ENCODE measurements at places on chromosomes 12 and 14.
A peak's percentile ranks its signal among the peaks of the same experiment; 100 is the strongest.

DNA sequence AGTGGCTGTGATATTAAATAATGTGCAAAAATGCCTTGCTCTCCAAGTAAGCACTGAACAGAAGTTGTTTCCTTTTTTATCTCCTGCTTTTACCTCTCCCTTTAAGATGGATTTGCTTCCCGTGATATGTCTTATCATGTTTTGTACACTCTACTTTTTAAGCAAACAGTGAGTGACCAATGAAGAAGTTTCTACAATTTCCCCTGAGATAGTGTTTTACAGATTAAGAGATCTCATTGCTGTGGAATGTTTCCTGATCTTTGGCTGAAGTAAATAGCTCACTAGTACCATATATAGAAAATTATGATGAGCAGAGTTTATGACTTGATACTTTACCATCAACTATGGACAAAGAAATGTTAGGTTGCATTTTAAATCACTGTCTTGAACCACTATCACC, 184.8 kb upstream of the PDE3A start:
- no peak for DNase-seq

DNA sequence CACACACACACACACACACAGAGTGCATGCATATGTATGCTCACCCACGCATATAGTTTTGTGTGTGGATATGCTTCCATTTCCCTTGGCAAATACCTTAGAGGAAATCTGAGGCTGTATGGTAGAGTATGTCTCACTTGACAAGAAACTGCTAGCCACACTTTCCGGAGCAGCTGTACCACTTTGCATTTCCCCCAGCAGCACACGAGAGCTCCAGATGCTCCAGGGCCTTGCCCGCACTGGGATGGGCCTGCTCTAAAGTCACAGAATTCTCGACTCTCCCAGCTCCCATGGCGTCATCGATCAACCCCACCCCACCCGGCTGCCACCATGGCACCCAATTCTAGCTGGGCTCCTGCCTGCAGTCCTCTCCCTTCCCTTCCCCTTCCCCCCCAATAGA, 21.9 kb downstream of the CLMN start:
- DNase-seq, result no peak

- DNase-seq, result no peak
Measured at GRCh38 chr14:72616811-72617210, 277.1 kb downstream of the DPF3 start.

- peak; percentile 89 for DNase-seq
Measured at GRCh38 chr14:61620130-61620946, 75.0 kb upstream of the HIF1A start.

DNA sequence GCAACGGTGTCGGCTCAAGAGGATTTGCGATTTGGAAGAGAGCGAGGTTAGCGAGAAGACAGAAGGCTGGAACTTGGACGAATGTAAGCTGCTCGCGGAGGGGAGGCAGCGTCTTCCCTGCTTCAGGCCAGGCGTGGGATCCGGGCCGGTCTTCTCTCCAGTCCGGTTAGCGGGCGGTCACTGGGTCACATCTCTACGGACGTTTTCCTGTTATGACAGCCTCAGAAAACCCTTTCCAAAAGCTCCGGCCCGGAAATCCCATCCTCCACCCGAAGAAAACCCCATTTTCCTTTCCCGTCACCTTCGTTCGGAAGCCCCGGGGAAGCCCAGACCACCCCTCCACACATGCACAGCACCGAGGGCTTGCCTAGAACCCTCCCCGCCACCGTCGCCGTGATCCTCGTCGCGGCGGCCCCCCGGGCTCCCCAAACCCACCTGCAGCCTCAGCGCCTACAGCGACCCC, 268 bp downstream of the NDUFB1 start:
- DNase-seq, result no peak

- DNase-seq, result no peak
Measured at GRCh38 chr12:117762143-117762542, 206.6 kb downstream of the KSR2 start.

- no peak for DNase-seq
Measured at GRCh38 chr14:41899416-41899815, 292.7 kb downstream of the LRFN5 start.

DNA sequence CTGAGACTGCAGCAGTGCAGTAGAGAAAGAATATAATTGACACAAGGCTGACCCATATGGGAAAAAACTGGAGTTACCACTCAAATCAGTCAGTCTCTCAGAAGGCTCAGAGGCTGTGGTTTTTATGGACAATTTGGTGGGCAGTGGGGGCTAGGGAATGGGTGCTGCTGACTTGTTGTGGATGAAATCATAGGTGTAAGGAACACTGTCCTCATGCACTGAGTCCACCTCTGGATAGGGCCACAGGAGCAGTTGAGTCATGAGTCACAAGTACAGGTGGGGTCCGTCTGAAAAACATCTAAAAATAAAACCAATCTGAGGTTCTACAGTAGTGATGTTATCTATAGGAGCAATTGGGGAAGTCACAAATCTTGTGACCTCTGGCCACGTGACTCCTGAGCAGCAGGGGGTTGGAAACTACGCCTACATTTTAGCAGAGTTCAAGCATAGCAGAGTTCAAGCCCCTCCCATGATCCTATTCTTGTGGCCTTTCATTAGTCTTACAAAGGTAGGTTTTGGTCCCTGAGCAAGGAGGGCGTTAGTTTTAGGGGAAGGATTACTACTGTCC, 18.1 kb upstream of the SGPP1 start:
- DNase-seq, result no peak

GRCh38 chr12:62196146-62196545, 64.1 kb upstream of the USP15 start:
- DNase-seq, result no peak

DNA sequence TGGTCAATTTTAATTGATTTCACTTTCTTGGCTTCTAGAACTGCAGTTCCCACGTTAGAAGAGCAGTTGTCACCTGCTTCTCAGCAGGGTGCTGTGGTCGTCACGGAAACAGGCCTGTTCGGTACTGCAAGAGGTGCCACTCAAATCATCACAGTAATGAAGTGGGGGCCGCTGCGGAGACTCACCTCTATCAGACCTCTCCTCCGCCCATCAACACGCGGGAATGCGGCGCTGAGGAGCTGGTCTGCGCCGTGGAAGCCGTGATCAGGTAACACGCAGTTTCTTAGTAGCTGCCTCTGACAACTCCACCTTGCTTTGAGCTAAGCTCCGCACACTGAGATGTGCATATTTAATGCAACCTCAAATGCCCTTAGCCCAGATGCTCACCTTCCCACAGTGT, 107.2 kb downstream of the UNC79 start:
- no peak for DNase-seq

- DNase-seq, result no peak
Measured at GRCh38 chr12:65696227-65696626, 128.1 kb upstream of the HMGA2 start.

GRCh38 chr12:39239490-39240486, 203.1 kb downstream of the KIF21A start:
- no peak for DNase-seq

- no peak for DNase-seq
Measured at GRCh38 chr12:89217472-89217871, 134.8 kb downstream of the DUSP6 start.

DNA sequence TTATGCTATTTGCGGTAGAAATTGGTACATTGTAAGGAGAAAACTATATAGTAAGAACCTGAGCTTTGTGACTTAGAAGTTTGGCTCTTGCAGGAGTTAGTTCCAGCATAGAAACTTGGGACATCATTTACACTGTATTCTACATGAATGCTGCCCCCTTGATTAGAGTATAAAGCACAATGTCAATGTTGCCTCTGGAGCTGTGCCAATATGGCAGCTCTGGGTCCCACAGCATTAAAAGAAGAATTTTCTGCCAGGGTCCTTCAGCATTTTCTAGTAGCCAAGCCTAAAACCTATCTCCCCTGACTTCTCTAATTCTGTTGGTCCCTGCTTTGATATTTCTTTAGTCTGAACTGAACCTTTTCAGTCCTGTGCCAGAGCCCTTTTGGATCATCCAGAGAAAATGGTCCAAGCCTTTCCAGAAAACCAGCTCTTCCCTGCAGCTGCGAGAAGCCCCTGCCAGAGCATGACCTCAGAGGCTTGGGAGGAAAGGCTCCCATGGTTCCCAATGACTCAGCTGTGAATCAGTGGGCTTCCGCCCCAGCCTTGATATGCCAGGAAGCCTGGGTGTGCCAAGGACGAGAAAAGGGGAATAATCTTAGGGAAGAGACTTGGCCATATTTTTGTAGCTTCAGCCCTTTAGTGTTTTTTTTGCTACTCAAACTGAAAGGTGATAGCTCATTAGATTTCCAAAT, 43.2 kb downstream of the PLEKHG7 start:
- DNase-seq, result peak; percentile 61

DNA sequence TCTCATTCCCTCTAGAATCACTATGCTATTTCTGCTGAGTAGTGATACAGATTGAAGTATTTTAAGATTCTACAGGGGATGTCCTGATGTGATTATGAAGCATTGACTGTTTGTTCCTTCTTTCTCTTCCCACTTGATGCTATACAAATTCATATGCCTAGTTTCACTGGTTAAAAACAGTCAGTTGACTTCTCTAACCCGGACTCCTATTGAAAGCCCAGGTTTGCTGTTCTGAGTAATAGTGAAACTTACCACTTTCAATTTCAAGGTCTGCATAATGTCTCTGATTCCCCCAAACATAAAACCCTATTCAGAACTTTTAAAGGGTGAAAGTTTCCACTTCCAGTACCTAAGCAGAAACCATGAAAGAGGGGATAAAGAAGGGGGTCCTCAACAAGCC, 117.7 kb upstream of the RPL10L start:
- DNase-seq, result no peak

- no peak for DNase-seq
Measured at GRCh38 chr12:50824914-50825313, 17.8 kb upstream of the TMPRSS12 start.

GRCh38 chr12:57765003-57765697, 1.7 kb downstream of the CYP27B1 start:
- no peak for DNase-seq

DNA sequence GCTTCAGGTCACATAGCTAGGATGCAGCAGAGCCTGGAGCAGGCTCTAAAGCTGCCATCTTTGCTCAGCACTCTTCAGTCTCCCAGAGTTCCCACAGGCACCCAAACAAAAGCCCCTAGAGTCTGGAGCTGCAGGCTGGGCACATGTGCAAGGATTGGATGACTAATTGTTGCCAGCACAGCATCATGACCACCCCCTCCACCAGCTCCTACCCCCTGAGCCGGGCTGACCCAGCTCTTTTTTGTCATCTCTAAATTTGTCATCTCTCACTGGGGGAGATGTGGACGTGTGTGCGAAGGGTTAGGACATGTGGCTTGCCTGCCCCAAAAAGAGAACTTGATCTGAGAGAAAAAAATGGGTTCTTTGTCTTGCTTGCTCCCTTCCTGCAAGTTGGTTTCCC, 4.3 kb upstream of the MMP19 start:
- DNase-seq, result no peak

DNA sequence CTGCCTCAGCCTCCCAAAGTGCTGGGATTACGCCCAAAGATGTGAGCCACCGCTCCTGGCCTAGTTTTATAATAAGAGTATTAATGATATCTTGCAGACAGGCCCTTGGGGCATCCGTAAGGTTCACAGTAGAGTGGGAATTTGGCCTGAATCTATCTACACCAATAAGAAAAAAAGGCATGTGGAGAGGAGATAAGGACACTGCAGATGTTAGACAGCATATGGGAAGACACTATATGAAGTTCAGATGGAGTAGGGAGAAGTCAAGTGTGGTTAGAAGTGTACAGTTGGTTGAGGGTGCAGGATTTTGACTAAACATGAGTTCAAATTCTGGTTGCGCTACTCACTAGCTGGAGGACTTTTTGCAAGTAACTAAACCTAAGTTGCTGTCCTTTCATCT, 8.5 kb upstream of the TTC8 start:
- DNase-seq, result no peak

DNA sequence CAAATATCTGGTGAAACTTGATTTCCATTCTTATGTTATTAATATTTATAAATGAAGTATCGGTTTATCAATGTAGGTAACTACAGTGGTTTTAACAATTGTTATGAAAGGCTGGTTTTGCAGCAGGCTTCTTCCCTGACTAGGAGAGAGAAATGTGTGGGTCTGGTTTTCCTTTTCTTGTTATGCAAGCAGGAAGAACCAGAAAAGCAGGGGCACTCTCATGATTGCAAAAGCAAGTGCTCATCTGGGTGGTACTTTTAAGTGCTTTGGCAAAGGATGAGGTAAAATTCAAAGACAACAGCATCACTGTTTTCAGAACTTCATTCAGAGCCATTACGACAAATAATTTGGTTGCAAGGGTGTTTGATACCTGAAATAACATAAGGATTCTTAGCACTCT, 105.6 kb downstream of the PTPRO start:
- DNase-seq, result no peak

GRCh38 chr12:112450725-112451124, 32.0 kb downstream of the PTPN11 start:
- DNase-seq, result no peak
